DMS 273 treated with DMSO at 0.1 percent for 48 hours (cell line): ENCODE measurements at places on chromosomes 4 and X.

DNA sequence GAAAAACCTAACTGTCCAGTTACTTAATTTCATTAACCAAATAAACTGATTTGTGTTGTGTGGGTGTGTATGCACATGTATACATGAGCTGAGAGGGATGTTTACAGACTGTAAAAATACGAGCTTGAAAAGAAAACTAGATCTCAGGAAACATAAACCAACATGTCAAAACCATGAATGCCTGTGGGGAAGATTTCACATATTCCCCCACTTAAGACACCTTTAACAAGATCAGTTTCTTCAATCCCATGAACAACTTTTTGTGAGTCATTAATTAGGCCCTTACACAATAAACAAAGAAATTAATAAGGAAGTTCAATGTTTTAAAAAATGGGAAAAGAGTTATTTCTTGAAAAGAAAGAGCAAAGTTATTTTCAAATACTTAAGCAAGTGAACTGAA is 170.8 kb downstream of the ZNF674 start:
- no peak for DNase-seq

DNA sequence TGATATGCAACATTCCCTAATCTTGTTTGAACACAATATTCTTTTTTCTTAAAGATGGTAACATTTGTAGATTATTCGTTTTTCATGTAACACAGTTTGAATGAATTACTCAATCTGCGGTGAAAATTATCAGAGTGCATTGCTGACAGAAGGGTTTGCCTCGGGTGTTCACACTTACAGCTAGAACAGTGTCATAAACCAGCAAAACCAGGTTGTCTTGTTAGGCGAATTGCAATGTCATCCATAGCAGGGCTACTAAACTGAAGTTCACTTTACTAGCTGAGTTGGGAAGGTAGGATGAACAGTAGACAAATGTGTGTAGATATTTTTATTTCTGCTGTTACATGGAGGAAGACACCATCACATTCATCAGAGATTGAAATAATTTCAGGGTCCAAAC is 98.9 kb downstream of the SLC39A8 start:
- DNase-seq: no peak

GRCh38 chr4:87530868-87531267 is 1.7 kb upstream of the SPARCL1 start:
- no peak for DNase-seq

DNA sequence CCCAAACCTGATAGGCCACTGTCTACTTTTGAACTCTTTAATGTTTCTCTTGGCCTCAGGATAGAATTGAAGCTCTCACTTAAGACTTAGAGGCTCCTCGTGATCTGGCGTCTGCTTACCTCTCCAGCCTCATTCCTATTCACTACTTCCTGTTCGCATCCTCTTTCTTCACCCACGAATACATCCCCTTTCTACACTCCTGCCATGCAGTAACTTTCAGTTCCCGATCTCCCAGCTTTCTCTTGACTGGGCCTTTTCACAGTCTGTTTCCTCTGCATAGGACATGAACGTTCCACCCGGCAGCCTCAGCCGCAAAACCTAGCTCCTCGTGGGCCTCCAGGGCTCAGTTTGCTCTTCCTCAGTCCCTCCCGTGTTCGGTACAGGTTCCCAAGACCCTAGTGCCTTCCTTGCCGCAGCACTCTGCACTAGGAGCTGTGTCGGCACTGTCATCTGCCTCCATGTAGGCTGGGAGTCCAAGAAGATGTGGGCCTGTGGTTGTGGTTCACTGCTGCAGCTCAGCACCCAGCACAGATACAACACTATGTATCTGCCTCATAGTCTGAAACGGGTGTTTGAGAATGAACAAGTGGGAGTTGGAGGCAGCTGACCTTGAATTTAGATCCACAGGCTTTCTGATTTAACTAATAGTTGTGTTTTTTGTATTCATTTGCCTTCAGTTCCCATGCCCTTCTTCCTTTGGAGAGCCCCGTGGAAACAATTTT is 15.8 kb downstream of the RPL39 start:
- DNase-seq: no peak

GRCh38 chr4:147034372-147034771 is 88.7 kb upstream of the TTC29 start:
- DNase-seq: no peak

DNA sequence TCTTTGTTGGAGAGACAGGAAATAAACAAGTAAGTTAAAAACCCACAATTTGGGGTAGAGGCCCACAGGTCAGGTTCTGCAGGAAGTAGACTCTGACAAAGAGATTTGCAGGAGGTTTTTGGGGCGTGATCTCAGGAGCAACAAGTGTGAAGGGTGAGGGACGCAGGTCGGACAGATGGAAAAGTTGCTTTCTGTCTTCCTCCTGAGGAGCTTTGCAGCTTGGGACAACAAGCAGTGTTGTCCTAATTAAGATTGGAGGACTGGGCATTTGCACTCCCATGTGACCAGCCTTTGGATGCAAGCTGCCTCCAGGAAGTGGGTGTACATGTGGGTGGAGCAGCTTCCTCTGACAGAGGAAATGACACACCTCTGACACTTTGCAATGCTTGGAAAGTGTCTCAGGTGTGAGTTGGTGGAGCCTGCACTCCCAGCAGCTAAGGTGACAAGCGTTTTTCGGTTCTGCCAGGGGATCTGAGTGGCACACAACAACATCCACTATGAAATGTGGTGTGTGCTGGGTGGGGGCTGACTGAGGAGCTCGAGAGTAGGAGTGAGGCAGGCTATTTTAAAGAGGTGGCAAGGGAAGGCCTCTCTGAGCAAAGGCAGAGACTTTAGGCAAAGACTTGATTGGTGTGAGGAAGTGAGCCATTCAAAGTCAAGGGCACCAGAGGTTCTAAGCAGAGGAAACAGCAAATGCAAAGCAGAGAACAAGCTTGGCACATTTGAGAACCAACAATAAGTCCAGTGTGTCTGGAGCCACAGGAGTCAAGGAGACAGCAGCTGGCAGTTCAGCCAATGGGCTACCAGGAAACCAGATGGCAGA is 339.8 kb upstream of the GATB start:
- no peak for DNase-seq

- no peak for DNase-seq
Observed at GRCh38 chr4:175807547-175807946, 4.5 kb downstream of the GPM6A start.

- DNase-seq: no peak
Observed at GRCh38 chr4:90443231-90443630, 316.0 kb downstream of the CCSER1 start.

GRCh38 chr4:2829321-2829932 is 14.2 kb upstream of the ADD1 start:
- DNase-seq: no peak

DNA sequence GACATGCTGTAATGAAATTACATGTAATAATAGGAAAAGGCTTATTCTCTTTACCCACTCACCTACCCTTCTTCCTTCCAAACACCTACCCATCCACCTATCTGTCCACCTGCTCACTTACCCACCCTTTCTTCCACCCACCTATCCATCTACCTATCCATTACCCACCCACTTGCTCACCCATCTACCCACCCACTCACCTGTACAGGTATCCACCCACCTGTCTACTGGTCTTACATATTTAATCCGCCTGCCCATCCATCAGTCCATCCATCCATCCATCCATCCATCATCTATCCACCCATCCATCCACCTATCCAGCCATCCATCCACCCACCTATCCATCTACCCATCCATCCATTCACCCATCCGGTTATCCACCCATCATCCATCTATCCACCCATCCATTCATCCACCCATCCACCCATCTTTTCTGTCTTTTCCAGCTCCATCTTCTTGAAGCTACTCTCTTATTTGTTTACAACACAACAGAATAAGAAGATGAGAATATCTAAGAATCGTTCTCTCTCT is 133.3 kb upstream of the STX18 start:
- DNase-seq: no peak

DNA sequence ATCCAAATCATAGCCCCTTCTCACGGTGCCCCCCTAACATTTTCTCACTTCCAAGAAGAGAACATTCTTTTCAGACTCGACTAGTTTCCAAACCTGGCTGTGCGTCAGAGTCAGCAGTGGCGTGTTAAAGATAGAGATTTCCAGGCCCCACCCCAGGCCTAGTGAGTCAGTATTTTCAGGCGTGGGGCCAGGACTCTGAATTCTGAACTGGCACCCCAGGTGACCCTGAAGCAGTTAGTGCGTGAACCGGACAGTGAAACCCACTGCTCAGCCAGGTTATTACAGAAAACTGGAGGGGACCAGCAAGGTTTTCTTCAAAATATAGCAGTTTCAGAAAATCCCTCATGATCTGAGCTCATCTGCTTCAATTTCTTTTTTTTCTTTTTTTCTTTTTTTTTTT is 35.0 kb upstream of the BCOR start:
- no peak for DNase-seq

DNA sequence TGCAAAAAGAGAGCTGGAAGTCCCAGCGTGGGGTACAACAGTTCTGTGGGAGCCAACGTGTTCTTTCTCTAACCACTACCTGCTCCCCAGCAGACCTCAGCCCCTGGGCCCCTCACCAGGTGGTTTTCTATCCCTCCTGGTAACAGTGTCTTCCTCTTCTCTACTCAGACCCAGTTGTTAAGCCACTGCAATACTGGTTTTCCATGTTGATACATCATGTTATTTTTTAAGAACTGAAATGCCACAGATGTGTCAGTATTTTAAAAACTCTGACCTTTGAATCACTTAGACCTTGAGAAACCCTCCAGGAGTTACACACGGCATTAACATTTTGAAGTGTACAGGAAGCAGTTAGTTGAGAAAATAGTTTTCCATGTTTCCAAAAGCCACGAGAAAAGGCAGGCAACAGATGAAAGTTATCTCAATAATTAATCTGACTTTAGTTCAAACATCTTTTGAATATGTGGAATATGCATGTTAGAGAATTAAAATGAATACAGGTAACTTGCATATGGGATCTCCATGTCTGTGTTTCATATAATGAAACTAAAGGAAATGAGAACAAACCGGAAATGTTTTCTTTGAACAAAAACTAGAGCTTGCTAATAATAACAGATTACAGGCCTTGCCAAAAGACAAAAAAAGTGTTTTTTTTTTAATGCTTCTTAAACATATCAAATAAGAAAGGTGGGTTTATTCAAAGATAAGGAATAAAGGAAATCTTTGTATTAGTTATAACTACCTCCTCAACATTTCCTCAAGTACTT is 108.8 kb downstream of the ZNF827 start:
- no peak for DNase-seq

DNA sequence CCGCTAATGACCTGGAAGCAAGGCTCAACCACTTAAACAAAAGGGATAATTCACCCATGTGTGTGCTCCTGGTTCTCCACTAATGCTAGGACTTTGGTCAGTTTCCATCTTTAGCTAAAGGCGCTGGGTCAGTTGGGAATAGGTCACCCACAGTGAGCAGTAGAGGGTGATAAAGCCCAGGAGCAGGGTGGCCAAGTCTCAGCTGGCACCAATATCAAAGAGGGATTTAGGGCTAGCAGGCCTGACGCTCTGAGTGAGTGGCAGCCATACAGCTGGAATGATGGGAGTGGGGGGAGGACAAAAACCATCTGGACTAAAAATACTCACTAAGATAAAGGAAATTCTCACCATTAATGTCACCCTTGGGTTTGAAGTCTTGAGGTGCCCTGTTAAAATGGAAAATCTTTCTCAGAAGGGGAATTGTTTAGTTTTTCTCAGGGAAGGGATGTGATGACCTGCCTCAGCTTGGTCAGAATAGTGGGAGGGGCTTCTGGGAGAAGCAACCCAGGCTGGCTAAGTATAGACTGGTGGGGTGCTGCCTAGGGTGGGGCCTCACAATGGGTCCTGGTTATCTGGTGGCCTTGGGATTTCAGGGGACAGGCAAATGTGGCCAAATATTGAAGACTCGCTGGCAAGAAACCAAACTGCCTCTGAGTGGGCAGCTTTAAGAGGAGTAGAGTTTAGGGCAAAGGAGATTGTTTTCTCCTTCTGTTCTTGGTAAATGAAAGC is 47.1 kb downstream of the TSC22D3 start:
- no peak for DNase-seq

- DNase-seq: no peak
Observed at GRCh38 chrX:25573631-25574030, 557.9 kb upstream of the ARX start.

DNA sequence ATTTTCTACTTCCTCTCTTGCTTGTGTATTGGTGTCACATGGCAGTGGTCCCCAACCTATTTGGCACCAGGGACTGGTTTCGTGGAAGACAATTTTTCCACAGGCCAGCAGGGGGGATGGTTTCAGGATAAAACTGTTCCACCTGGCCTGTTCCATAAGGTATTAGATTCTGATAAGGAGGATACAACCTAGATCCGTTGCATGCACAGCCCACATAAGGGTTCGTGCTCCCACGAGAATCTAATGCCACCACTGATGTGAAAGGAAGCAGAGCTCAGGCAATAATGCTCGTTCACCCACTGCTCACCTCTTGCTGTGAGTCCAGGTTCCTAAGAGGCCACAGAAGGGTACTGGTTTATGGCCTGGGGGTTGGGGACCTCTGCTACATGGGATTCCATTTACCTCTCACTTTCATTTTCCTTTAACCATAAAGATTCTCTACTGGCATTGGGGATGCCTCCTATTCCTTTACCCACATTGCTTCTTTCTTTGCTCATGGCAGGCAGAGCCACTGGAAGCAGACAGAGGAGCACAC is 38.1 kb downstream of the SEC31A start:
- DNase-seq: no peak

- DNase-seq: no peak
Observed at GRCh38 chr4:2066011-2066551, 7.0 kb downstream of the NAT8L start.

- no peak for DNase-seq
Observed at GRCh38 chr4:152039023-152039481, 278.2 kb upstream of the GATB start.

DNA sequence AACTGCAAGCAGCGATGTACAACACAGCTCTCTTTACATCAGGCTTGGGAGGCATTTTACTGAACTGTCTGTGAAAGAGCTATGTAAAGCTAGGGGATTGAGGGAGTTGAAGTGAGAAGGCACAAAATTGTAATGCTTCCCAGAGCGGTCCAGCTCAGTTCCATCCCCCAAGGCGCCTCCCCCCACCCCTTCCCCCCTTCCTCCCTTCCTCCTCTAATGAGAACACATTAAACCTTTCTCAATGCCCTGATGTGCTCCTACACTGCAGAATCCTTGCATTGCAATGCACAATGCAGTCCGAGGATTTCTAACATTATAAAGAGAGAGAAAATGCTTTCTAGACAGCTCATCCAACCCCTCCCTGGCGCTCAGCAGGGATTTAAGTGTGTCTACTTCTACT is 73.9 kb downstream of the CXXC4 start:
- DNase-seq: no peak

DNA sequence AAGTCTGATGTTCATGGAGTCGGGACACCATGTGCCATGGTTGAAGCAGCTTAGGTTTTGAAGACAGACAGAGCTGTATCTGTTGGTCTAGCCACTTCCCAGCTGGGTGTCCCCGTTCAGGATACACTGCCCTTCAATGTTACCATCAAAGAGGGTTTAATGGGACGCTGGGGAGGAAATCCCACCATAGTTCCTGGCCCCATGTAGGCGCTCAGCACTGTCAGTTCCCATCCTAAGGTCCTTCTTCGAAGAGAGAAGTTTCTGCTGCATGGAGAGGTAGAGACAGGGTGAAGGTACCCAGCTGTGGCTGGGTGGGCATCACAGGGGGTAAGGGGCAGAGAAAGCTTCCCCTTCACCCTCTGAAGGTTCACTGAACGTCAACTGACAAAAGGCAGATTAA is 3.7 kb downstream of the MGST2 start:
- no peak for DNase-seq
